Stimulated activated CD4-positive, alpha-beta T cell treated with anti-CD3 and anti-CD28 coated beads, Interleukin-12 subunit alpha, Interleukin-12 subunit beta, amount 100 ng/mL, for 4 hours (primary cell): ENCODE measurements at places on chromosomes 1 and 21.

GRCh38 chr21:31204801-31205200, 139.3 kb downstream of the TIAM1 start:
- DNase-seq = no peak

GRCh38 chr1:87592156-87592555, 263.5 kb downstream of the LMO4 start:
- DNase-seq = no peak

DNA sequence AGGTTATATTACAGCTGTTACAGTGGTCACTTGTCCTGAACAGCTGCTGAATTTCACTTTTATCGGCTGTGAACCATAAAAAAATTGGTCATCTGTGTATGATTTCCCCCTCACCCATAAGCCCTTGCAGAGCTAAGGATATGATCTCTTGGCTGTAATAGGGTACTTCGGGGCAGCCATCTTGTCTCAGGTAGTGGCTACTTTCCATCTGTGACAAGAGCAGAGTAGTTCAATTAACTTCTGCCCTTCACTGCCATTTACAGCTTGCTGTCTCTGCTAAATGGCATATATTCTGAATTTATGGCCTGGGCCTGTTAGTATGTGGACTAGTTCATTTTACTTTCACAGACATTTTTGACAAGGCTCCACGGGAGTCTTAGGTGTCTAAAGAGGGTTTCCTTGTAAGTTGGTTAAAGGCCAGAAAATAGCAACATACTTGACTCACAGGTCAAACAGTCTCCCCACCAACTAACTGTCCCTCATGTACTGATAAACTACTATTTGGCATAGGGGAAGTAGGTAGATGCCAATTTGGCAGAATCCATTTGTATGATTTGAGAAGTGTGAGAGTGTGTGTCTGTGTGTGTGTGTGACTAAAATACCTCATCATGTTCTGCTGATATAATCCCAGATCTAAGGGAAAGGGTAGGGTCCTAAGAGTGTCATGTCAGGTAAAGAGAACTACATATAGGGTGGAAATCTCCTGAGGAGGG, 151.6 kb downstream of the KCTD3 start:
- DNase-seq = no peak

DNA sequence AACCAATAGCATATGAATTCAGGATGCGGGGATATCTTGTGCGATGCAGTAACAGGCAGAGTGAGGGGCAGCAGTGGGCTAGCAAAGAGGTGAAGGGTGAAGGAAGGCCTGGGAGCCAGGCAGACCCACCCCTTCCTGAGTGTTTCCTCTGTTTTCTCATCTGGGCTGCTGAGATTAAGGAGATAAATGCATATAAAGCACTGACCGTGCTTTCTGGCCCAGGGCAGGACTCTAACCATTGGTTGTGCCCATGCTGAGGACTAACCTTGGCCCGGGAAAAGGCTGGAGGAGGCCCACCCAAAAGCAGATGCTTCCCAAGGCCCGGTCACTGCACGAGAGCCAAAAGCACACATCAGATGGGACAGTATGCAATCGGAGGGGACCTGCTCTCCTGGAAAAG, 87.6 kb downstream of the PSMG1 start:
- DNase-seq = no peak

DNA sequence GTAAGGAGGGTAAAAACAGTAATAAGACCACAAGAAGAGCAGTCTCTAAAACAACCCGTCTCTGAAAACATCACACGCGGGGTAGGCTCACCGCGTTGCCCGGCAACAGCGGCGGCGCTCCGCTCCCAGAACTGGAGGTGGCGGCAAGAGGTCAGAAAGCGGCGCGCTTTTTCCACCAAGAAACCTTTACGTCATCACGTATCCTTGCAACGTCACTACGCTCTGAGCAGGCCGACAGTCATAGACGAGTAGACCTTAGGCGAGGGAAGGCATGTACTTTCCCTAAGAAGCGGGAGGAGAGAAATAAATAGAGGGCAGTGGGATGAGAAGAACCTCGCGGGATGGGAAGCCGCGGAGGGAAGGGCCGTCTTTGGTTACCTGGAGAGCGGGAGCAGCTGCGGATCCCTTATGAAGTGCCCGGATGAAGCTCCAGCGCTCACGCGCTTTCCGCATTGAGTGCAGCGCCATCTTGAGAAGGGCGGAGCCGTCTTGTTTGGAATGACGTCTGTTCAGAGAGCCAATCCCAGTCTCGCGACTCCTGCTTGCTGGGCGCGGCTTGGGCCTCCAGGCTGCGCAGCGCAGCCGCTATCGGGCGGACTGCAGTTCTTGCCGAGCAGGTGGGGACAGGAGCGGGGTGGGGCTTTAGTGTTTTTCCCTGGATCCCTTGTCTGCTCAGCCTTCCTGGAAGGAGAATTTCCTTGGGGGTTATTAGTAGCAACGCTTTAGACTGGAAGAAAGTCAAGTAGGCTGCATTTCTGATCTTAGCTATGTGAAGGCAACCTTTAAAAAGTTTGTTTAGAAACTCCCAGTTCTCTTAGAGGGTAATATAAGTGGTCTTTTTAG, at the start of gene WARS2:
WARS2 (minus strand) TSS at position 477 of the 843 bp plus-strand sequence; CDS start at position 468, 9 bp downstream.
- peak; percentile 85 for DNase-seq

GRCh38 chr21:29349702-29350101, 51.0 kb downstream of the BACH1 start:
- no peak for DNase-seq

DNA sequence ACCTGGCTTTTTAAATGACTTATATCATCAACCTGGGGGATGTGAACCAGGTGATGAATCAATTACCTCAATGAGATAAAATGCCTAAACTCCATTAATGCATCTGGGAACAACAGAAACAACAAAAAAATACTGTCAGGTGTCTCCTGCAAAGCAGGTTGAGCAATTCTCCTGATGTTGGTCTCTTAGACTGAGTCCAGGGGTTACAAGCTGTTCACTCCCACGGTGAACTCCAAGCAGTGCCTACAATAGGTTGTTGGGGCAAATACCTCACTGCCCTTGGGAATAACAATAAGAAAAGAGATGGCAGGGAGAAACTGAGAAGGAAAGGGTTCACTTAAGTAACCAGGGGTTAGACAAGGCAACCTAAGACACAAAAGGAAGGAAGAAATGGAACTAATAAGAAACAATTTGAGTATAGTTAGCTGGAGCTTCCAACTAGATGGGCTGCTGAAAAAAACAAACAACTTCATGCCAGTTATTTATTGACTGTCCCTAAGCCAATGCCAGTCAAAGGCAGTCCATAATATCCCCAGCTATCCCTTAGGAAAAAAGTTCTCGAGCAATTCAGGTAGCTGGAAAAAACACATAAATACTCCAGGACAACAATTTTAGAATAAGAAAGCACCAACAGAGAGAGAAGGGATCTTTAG, 97.6 kb upstream of the MAGI3 start:
- no peak for DNase-seq

DNA sequence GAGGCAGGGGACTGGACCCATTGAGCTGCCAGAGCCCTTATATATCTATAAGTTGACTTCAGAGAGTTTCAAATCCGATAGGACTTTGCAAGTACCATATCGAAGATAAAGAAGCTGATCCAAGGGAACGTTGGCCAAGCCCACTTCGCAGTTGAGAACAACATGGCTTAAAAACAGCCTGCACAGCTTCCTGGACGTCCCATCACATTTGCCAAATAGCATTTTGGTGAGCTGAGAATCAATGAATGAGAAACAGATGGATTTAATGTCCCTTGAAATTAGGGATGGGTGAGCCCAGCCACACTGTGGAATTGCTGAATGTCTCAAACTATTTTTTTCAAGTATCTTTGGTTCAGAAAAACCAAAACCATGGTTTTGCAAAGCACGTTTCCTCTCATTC, 64.8 kb downstream of the KCNJ15 start:
- DNase-seq = no peak

DNA sequence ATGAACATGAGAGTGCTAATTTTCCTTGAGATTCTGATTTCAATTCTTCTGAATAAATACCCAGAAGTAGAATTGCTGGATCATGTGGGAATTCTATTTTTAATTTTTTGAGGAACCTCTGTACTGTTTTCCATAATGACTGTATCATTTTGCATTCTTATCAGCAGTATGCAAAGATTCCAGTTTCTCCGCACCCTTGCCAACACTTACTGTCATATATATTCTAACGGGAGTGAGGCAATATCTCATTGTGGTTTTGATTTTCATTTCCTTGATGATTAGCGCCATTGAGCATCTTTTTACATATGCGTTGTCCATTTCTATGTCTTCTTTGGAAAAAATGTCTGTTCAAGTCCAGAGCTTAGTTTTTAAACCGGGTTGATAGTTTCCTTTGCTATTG, 33.2 kb downstream of the VCAM1 start:
- DNase-seq = no peak

DNA sequence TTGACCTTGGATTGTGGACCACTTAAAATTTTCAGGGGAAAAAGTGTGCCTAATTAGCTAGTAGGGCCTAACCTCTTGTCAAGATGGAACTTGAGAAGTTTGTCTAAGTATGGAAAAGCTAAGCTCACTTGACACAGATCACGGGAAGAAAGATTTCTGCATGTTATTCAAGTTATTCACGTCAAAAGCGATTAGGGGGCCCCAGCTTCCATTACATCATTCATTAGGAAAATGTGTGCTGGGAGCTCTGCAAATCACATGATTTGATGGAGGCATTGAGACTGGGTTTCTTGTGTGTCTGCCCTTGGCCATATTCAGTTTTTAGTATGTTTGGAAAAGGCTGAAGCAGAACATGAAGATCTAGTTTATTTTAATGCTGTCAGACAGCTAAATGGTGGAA, 15.5 kb upstream of the POGZ start:
- DNase-seq = no peak
